HT1080 (cell line): ENCODE measurements at places on chromosomes 3 and 15. TPM values are rescaled to one million over a fixed set of nuclear protein-coding genes. Genes with fewer than 3 reads are reported as not detected.

The KBTBD8 gene
- 3.6 and 4.2 TPM in 2 replicates for total RNA-seq

The SUCLG2 gene
- 44.2 and 45.0 TPM in 2 replicates for total RNA-seq

The ZMYND10 gene
- 1.4 and 2.8 TPM in 2 replicates for total RNA-seq

The ACTL6A gene
- 135 and 170 TPM in 2 replicates for total RNA-seq

The CHST14 gene
- 19.1 and 30.5 TPM in 2 replicates for total RNA-seq

The ATP13A3 gene
- total RNA-seq = 153 and 157 TPM in 2 replicates

The P2RY13 gene
- total RNA-seq = not detected in 2 replicates

The CYP11A1 gene
- total RNA-seq = 0.80 and 0.87 TPM in 2 replicates

The TTLL13 gene
- total RNA-seq = not detected in 2 replicates

The ERC2 gene
- 0.37 and 0.59 TPM in 2 replicates for total RNA-seq

The DLEC1 gene
- not detected in 2 replicates for total RNA-seq

The ALPK3 gene
- total RNA-seq = 0.02 and 0.03 TPM in 2 replicates

The RHCG gene
- not detected in 2 replicates for total RNA-seq

The CLCN2 gene
- total RNA-seq = 13.9 and 21.1 TPM in 2 replicates

The HTR3C gene
- not detected in 2 replicates for total RNA-seq

The NR2F2 gene
- 11.4 and 27.9 TPM in 2 replicates for total RNA-seq

The RAD51 gene
- 10.9 and 17.7 TPM in 2 replicates for total RNA-seq

The PP2D1 gene
- not detected in 2 replicates for total RNA-seq

The ZNF80 gene
- total RNA-seq = not detected in 2 replicates

The CHRM5 gene
- 0.03 TPM in 1 of 2 replicates, not detected in the other for total RNA-seq

The BUB1B gene
- 61.1 and 69.5 TPM in 2 replicates for total RNA-seq

The TEX55 gene
- total RNA-seq = not detected in 2 replicates

The FAM174B gene
- 0.37 and 0.63 TPM in 2 replicates for total RNA-seq

The NRG4 gene
- total RNA-seq = not detected in 2 replicates

The SEMA3F gene
- total RNA-seq = 45.7 and 48.6 TPM in 2 replicates

The SKIC8 gene
- total RNA-seq = 87.7 and 90.9 TPM in 2 replicates

The CCR3 gene
- total RNA-seq = not detected in 2 replicates

The DOCK3 gene
- 1.4 TPM in 2 replicates for total RNA-seq
